Stimulated activated CD4-positive, alpha-beta T cell treated with anti-CD3 and anti-CD28 coated beads, Interleukin-1b, Interleukin-23, amount 100 ng/mL, for 1 hour (primary cell): ENCODE measurements at places on chromosomes 3 and 15.

DNA sequence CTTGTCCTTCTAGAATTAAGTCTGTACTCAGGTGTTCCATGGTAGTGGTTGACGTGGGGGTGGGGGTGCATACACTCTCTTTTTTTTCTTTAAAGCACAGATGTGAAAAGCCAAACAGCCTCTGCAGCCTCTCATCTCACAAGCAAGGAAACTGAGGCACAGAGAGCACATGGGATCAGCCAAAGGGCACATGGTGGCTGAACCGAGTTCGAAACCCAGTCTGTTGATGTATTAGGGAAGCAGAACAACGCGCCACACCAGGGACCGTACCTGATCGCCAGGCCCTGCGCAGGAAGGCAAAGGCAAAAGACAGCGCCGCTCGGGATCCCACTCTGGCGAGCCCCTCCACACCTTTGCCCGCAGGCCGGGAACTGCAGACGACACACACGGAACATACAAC lies 47.3 kb downstream of the HERC2 start:
- no peak for DNase-seq

GRCh38 chr3:66047311-66048050 lies 8.8 kb upstream of the MAGI1 start:
- no peak for DNase-seq

- DNase-seq = no peak
Observed at GRCh38 chr3:2484162-2485026, 385.7 kb downstream of the CNTN4 start.

DNA sequence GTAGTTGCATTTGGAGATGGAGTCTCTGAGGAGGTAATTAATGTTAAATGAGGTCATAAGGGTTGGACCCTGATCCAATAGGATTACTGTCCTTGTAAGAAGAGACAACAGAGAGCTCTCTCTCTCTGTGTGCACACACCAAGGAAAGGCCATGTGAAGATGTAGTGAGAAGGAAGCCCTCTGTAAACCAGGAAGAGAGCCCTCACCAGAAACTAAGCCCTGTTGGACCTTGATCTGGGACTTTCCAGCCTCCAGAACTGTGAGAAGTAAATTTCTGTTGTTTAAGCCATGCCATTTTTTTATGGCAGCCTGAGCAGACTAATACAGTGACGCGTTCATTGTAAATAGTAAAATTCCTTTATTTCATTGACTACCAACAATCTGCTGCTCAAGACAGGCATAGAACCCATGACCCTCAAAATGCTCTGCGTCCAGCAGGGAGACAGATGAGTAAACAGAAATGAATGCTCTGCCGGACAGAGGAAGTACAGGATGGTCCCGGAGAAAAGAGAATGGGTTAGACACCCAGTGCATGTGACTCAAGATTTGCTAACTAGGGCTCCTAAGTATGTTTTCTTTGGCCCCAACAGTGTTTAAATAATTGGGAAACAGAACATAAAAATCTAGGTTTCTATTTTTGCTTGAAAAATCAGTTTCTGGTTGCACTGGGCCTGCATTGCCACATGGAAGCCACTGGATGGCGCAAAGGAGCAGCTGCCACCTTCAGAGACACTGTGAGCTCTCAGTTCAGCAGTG lies 37.9 kb upstream of the TNFAIP8L3 start:
- no peak for DNase-seq

DNA sequence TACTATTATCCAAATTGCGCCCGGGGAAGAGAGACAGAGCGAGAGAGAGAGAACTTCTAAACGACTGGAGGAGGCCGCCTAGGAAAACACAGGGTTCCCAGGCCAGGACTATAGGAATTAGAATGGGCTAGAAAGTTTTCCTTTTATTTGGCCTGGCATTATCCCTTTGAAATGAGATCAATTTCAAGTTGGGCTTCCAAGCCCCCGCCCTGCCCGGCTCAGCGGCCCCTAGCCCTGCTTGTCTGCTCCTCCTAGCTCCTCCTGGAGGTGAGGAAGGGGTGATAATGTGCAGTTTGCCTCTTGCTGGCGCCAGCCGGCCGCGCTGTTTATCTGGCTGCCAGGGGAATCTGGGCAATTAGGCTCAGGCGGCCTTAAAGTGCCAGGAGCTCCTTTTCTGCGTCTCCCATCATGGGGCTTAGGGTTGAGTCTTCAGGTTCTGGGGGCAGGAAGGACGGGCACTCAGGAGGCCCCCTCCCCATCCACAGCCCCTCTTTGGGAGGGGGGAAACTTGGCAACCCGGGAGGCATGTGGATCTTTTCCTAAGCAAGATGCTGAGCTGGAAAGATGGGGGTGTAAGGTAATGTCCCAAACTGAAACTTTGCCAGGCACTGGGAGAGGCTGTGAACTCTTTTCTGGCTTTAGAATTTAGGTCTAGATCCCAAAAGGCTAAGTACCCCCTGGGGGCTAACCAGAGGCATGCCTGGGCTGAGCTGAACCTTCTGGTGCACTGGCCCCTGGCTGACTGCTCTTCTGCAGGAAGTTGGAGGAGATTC lies 5.5 kb downstream of the SMAD6 start:
- no peak for DNase-seq

GRCh38 chr15:47301481-47301880 lies 415.8 kb upstream of the SEMA6D start:
- no peak for DNase-seq

GRCh38 chr3:94896994-94897393 lies 834.1 kb downstream of the NSUN3 start:
- DNase-seq = no peak

- DNase-seq = no peak
Observed at GRCh38 chr3:150602426-150603152, 532 bp upstream of the SELENOT start.

DNA sequence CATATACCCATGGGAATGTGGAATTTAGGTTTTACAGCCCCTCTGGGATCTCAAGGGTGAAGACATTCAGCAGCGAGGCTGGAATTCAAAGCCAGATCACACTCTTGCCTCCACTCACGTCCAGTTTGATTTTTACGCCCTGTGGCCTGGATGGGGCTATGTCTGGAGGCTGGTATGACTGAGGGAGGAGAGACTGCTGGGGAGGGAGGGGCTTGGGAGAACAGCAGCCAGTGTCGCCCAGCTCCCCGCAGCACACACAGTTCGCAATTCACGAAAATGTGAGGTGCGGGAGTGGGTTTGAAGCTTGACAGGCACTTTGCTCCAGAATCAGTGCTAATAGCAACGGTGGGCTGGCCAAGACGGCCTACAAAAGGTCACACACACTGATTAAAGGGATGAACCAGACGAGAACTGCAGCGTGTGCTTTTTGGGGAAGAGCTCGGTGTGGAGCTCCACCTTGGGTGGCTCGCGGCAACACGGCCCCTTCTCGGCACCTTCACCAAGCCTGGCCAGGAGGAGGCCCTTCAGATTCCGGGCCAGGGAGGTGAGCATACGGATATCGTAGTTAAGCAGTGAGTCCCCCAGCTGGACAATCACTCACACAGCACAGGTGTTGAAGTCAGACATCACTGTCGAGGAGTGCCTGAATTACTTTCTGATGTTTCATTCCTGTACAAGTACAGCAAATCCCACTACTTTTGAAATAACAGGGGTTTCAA lies 16.4 kb downstream of the EHD4 start:
- DNase-seq = no peak

DNA sequence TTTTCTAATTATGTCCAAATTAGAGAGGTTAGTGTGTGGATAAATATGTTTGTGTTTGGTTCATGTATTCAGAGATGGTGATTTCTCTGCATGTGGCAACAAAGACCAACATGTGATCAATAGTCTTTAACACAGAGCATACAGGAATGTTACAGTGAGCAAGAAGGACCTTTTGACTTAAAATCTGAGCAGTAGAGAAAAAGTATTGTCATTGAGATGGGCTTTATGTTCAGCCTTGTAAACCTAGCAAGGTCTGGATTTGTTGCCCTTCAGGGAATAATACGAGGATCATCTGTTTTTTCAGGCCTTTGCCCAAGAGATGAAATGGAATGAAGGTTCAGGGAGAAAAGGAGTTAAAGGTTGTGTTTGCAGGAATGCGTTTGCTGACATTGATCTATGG lies 161.8 kb upstream of the NECTIN3 start:
- DNase-seq = no peak

GRCh38 chr3:47410801-47411646 lies 30.2 kb downstream of the PTPN23 start:
- DNase-seq = no peak

DNA sequence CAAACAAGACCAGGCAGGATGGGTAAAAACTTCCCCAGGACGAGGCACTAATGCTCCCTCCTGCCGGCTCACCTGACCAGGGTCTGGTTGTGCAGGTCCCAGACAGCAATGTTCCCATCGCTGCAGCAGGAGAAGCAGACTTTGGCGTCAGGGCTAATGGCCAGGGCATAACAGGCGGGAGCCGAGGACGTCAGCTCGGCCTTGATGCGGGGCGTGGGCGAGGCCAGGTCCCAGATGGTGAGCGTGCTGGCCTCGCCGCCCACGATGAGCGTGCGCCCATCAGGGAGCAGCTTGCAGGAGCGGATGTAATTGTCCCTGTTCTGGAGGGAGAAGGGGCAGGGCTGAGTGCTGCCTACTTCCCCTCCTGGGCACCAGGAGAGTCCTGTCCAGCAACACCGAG lies 43.4 kb downstream of the TLE3 start:
- DNase-seq = no peak

- DNase-seq = no peak
Observed at GRCh38 chr15:40454904-40455391, 14.2 kb downstream of the BAHD1 start.

GRCh38 chr3:35664460-35664919 lies 25.2 kb downstream of the ARPP21 start:
- no peak for DNase-seq

DNA sequence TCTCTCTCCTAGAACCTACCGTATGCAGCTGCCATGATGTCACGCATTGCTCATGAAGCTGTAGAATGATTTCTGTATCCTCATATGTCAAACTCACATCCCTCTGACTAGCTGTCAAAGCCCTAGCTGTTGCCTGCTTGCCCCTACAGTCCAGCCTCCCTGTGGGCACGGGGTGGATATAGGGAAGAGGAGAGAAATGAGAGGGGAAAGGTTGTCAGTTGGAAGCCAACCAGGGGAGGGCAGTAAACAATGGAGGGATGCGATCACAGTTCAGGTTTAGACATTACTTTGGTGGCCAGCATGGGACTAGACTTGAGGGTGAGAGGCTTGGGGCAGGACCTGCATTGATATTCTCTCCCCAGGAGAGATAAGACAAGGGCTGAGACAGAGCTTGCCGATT lies 1.7 kb upstream of the HDGFL3 start:
- no peak for DNase-seq

DNA sequence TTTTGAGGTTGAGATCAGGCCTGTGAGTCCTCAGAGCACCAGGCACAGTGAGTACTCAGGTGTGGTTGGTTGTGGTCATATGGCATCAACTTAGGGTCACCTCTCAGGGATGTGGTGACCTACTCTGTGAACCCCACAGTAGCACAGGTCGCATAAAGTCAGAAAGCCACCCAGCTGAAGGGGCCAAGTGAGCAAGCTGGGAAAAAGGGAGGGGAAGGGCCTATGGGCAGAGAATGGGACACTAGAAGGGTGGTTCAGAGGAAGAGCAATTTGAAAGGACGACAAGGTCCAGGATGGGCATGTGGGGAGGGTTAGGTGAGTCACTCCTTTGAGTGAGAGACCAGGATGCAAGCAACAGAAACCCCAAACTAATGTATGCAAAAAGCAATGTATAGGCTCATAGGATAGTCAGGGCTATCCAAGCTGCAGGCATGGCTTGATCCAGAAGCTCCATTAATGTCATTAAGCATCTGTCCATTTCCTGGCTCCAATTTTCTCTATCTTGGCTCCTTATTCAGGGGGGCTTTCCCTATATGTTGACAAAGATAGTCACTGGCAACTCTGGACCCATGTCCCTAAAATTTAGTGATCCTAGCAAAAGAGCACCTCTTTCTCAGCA lies 33.5 kb downstream of the HMCES start:
- DNase-seq = no peak

- no peak for DNase-seq
Observed at GRCh38 chr15:58574631-58575030, 142.8 kb downstream of the LIPC start.

- DNase-seq = no peak
Observed at GRCh38 chr3:132267391-132267993, 49.7 kb upstream of the ACP3 start.

DNA sequence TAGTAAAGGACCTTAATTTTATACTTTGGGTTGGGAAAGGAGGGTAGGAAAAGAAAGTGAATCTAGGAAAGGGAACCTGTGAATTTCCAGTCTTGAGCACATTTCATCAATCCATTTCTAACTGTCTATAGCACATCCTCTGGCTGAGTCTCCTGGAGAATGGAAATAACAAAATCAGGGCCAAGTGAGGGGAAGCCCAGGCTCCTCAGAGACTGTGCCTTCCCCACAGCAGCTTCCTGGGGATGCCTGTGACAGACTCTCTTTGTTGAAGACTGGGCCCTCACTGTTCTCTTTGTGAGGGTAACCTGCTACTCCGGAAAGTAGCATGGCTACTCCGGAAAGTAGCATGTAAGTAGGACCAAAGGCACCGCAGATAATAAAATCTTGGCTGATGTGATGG lies 22.6 kb upstream of the CSPG5 start:
- DNase-seq = no peak
